Activated CD4-positive, alpha-beta T cell treated with anti-CD3 and anti-CD28 coated beads, Interleukin-2, amount 10 ng/mL, durations not matched to agents 24 days and 14 days (primary cell): ENCODE measurements at places on chromosomes 7 and 10. TPM values are rescaled to one million over a fixed set of nuclear protein-coding genes. Genes with fewer than 3 reads are reported as not detected.

DNA sequence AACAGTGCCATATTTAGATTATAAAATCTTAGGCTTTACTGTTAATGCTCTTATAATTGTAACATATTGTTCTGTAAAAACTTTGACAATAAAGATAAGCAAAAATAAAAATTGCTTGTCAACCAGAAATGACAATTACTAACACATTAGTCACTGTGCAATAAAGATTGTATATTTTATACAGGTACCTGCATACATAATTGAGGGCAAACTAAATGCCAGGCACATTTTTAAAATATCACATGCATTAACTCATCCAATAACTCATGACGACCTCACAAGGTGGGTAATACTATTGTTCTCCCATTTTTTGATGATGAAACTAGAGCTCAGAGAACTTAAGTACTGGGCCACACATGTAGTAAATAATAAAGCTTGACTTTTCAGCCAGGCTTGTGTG lies 1020.2 kb upstream of the C7orf33 start:
- no peak overlapping the region for H3K27ac ChIP-seq
- H3K4me1 ChIP-seq, result no peaks in the 10 kb centered on the region
- no peak overlapping the region for H3K4me3 ChIP-seq
- no peak for DNase-seq
- H3K36me3 ChIP-seq, result no peaks in the 10 kb centered on the region
- H3K27me3 ChIP-seq, result no peaks in the 10 kb centered on the region

GRCh38 chr10:11304906-11305585 lies 287.4 kb downstream of the CELF2 start:
- peaks cover 15% of the 10 kb centered on the region for H3K4me1 ChIP-seq
- no peak for DNase-seq
- no peak overlapping the region for H3K27ac ChIP-seq
- H3K27me3 ChIP-seq, result no peaks in the 10 kb centered on the region

GRCh38 chr10:46248651-46249146 lies 38.1 kb upstream of the ANTXRL start:
- DNase-seq, result no peak
- H3K4me3 ChIP-seq, result no peak overlapping the region
- peaks cover 20% of the 10 kb centered on the region for H3K36me3 ChIP-seq
- H3K27me3 ChIP-seq, result no peaks in the 10 kb centered on the region
- H3K4me1 ChIP-seq, result no peaks in the 10 kb centered on the region

DNA sequence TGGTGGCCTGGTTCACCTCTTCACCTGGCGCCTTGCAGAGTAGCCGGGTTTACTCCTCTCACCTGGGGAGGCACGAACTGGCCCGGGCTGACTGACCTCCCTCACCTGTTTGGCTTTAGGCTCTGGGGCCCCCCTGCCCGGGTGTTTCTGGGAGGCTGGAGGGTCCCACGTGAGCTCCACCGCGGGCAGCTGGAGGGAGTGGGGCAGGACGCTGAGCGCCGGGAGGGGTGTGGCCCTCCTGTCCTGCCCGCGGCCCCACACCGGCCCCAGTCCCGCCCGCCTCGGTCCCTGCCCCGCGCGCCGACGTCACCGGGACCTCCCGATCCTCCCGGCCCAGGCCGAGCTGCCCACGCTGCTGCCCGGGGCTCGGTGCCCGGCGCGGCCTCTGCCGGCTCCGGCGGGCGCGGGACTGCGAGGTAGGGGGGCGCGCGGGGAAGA lies at the start of gene AMZ1:
TSS of gene AMZ1 (plus strand) at position 322 of the 438 bp plus-strand sequence. CDS start 12,250 bp downstream, outside the sequence.
- H3K4me3 ChIP-seq, result peak within 1 kb of the TSS; percentile 14
- H3K36me3 ChIP-seq, result no peaks in the 10 kb centered on the region
- H3K27ac ChIP-seq, result no peak within 1 kb of the TSS
- peaks cover 47% of the 10 kb centered on the region for H3K27me3 ChIP-seq

The NUTM2D gene
- 1.4 and 2.1 TPM in 2 replicates for total RNA-seq

- no peaks in the 10 kb centered on the region for H3K4me1 ChIP-seq
- no peak overlapping the region for H3K4me3 ChIP-seq
- DNase-seq, result no peak
- no peak overlapping the region for H3K27ac ChIP-seq
- H3K27me3 ChIP-seq, result peaks cover 8% of the 10 kb centered on the region
These were observed 119.5 kb downstream of the DOCK4 start for GRCh38 chr7:112086496-112087254.
